Hematopoietic multipotent progenitor cell (in vitro differentiated cells): ENCODE measurements at places on chromosomes 16 and 17.

DNA sequence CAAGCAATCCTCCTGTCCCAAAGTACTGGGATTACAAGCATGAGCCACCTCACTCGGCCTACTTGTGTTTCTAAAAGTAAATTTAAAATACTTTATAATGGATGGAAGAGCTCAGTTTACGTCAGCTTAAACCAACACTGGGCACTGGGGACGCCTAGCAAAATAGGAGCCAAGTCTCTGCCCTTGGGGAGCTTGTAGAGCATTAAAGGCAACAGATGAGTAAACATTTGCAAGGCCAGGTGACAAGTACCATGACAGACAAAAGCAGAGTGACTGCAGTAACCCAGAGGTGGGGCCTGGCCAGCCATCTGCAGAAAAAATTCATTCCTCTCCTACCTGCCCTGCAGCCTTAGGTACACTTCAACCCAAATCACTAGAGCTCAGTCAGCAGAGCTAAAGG lies 12.1 kb upstream of the NLK start:
- DNase-seq: no peak

DNA sequence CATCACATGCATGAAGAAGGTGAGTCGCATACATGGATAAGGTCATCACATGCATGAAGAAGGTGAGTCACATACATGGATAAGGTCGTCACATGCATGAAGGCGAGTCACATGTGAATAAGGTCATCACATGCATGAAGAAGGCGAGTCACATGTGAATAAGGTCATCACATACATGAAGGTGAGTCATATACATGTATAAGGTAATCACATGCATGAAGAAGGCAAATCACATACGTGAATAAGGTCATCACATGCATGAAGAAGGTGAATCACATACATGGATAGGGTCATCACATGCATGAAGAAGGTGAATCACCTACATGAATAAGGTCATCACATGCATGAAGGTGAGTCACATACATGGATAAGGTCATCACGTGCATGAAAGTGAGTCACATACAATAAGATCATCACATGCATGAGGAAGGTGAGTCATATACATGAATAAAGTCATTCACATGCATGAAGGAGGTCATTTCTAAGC lies 105.1 kb upstream of the SDK2 start:
- no peak for DNase-seq

GRCh38 chr16:46712911-46713310 lies 23.5 kb downstream of the ORC6 start:
- DNase-seq: no peak

DNA sequence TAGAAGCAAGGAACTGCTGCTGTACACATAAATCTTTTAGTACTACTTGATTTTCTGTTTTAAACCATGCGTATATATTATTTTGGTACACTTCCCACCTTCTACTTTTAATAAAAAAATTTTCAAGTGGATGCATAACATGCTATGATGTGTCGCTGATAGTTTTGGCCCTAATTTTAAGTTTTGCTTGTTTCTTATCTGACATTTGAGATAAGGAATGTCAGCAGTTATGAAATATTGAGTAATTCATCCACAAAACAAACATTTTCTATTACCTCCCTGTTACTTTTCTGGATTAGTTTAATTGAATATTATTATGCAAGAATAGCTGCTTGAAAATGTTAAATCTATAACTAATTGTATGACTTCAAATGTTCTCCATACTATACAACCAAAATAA lies 35.8 kb downstream of the N4BP1 start:
- no peak for DNase-seq

GRCh38 chr17:15278380-15278779 lies 13.3 kb upstream of the PMP22 start:
- DNase-seq: no peak
